ENCODE measurements at places on chromosomes 4 and X. TPM values are rescaled to one million over a fixed set of nuclear protein-coding genes. Genes with fewer than 3 reads are reported as not detected.

Gene ERCC6L
- 1.5 TPM for total RNA-seq

DNA sequence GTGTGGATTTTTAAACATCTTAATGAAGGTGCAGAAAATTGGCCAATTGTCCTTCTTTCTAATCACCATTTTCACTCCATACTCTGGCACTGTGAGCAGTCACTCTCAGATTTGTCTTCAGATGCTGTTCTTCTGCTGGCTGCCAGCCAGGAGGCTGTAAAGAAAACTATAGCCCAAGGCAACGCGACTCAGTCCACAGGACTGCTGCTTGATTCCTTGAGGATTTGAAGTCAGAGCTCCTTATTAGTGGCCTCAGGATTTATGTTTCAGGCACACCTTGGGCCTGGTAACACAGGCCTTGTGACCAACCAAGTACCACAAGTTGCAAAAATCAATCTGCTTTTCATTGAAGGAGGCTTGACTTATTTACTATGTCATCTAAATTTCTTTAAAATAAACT is 342.6 kb downstream of the GPM6A start:
- DNase-seq = peak; percentile 1

DNA sequence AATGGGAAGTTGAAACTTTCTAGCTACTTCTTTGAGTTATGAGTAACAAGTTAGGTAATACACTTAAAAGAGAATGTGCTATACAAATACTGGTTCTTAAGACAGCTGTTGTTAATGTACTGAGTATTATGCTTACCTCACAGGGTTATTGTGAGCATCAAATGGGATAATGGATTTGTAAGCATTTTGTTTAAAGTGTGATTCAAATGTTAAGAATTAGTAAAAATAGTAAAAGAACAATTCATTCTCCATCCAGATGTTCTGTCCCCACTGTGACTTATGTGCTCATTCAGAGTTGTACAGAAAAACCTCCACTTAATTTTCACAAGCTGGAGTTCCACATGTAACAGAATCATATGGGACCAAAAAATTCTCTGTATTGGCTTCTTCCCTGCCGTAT is 63.6 kb downstream of the AR start:
- peak; percentile 51 for DNase-seq

GRCh38 chr4:147596377-147596776 is 20.8 kb upstream of the TMEM184C start:
- peak; percentile 46 for DNase-seq

DNA sequence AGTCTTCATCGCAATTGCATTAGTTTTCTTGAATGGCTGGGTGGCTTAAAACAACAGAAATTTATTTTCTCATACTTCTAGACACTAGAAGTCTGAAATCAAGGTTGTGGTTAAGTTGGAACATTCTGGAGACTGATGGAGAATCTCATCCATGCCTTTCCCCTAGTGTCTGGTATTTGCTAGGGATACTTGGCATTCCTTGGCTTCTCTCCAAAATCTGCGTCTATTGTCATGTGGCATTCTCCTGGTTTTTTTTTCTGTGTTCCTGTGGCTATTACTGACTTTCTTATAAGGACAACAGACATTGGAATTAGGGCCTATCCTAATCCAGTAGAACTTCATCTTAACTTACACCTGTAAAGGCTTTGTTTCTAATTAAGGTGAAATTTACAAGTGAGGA is 272.8 kb upstream of the EPHA5 start:
- DNase-seq = peak; percentile 1

GRCh38 chr4:6892190-6892908 is 17.3 kb upstream of the TBC1D14 start:
- peak; percentile 69 for DNase-seq

GRCh38 chr4:155795991-155796390 is 37.2 kb downstream of the GUCY1B1 start:
- peak; percentile 76 for DNase-seq

- peak; percentile 20 for DNase-seq
Observed at GRCh38 chr4:163663454-163664225, 169.2 kb downstream of the TMA16 start.

DNA sequence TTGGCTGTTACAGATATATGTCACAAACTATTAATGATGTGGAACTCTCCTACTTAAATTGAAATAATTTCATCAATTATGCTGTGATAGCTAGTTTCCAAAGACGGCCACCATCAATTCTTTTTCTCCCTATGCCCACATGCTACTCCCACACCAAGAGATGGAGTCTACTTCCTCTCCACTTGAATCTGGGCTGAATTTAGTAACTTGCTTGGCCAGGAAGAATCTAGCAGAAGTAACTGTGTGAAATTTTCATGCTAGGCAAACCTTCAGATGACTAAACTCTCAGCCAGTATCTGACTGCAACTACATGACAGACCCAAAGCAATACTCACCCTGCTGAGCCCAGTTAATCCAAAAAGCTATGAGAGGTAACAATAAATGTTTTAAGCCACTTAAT is 3.2 kb downstream of the SEPSECS start:
- no peak for DNase-seq

DNA sequence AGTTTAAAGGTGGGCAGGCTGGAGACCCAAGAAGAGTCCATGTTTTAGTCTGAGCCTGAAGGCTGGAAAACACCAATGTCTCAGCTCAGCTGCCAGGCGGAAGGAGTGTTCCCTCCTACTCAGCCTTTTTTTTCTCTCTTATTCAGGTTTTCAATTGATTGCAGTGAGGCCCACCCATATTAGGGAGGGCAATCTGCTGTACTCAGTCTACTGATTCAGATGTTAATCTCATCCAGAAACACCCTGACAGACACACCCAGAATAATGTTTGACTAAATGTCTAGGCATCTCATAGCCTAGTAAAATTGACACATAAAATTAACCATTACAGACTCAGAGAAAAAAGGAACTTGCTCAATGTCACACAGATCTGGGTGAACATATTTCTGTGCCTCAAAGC is 347.1 kb downstream of the GBA3 start:
- no peak for DNase-seq

DNA sequence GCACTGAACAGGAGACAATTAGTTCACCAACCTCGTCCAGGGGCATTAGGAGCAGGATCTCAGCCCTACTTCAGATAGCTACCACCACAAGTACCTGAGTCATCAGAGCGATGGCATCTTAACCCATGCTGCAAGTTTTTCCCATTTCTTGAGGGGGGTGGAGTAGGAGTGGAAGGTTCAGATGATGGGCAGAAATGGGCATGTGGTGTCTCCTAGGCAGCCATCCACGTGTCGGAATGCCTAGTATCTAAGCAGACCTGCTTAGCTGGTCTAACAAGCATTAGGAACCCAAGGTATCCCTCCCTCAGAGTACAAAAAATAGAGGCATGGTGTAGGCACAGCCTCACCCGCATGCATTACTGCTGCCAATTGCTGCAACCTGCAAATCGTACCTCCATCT is 159.1 kb upstream of the DGKK start:
- no peak for DNase-seq

DNA sequence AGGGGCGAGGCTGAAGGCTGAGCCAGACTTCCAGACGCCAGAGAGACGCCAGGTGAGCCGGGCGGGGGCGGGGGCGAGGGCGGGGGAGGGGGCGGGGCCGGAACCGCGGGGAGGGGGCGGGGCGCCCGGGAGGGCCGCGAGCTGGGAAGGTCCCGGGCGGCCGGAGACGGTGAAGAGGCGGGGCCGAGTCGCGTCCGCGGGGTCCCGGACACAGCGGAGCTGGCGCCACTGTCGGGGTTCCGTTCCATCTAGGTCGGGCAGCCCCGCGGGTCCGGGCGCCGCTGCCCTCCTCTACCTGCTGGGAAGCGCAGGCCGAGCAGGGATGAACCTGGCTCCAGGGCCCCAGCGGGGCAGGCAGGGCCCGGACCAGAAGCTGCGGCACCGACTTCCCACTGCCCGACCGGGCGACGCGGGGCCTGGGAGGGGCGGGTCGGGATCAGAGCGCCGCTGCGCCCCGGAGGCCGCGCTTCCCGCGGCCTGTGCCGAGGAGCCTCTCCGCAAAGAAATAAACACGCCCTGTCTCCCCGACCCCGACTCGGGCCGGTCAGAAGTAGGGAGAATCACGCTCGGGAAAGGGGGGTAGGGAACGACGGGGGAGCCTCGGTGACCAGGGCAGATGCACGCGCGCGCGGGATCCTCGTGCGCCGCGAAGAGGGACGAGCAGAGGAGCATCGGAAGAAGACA is 10.6 kb downstream of the HMX1 start:
- no peak for DNase-seq
